ENCODE measurements at places on chromosomes 3 and 15.

DNA sequence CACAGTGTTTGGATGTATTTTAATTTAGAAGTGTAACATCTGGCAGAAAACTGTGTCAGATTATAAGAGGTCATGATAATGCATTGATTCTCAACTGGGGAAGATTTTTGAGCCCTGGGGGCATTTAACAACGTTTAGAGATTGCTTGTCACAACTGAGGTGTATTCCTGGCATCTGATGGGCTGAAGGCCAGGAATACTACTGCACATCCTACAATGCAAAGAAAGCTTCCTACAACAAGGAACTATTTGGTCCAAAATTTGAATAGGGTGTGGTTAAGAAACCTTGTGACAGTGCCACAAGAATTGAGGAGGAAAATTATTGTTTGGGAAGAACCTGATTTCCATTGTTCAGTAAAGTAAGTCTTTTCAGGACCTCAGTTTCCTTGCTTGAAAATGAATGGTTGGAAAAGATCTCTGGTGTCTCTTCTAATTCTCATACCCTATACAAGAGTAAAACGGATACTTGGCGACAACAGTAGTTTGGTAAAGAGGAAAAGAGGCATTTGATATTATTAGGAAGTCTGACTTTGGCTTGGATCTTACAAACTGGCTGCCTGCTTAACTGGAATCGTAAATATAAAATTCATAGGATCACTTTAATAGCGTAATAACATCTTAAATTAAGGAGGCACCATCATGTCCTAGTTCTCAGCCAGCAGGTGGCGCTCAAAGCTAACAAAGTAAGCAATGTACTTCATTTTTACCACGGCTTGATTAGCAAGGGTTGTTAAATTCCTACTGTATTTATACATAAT is 4.3 kb downstream of the DAZL start:
- DNase-seq: peak; percentile 72

- DNase-seq: peak; percentile 89
These were observed 60.7 kb upstream of the HEG1 start for GRCh38 chr3:125116311-125117080.

- DNase-seq: no peak
These were observed 5.1 kb downstream of the NLGN1 start for GRCh38 chr3:173402656-173403055.

- DNase-seq: no peak
These were observed 276.4 kb downstream of the TBC1D5 start for GRCh38 chr3:17466028-17466427.

- DNase-seq: peak; percentile 84
These were observed 713.3 kb upstream of the GBE1 start for GRCh38 chr3:82474711-82475110.

DNA sequence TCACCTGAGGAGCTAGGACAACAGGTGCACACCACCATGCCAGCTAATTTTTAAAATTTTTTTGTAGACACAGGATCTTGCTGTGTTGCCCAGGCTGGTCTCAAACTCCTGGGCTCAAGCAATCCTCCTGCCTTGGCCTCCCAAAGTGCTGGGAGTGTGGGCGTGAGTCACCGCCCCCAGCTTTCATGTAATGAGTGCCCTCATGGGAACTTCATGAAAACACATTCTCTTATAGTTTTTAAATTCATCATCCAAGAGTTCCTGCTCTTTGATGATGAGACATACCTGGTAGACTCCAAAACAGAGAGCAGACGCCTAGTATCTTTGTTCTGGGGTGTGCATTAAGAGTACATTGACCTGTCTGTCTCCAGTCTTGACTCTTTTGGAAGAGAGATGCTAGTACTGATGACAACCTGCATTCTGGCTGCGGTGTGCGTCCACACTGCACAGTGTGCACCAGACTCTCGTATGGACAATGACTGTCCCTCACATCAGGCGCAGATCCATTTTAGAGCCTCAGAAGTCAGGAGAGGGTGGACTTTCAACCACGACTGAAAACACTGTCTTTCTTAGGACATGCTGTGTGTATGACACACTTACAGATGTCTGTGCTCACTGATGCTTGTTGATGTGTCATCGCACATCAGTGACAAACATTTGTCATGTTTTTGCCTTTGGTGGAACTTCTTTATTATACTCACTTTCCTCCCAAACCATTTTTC is 2.0 kb downstream of the NRROS start:
- DNase-seq: no peak

DNA sequence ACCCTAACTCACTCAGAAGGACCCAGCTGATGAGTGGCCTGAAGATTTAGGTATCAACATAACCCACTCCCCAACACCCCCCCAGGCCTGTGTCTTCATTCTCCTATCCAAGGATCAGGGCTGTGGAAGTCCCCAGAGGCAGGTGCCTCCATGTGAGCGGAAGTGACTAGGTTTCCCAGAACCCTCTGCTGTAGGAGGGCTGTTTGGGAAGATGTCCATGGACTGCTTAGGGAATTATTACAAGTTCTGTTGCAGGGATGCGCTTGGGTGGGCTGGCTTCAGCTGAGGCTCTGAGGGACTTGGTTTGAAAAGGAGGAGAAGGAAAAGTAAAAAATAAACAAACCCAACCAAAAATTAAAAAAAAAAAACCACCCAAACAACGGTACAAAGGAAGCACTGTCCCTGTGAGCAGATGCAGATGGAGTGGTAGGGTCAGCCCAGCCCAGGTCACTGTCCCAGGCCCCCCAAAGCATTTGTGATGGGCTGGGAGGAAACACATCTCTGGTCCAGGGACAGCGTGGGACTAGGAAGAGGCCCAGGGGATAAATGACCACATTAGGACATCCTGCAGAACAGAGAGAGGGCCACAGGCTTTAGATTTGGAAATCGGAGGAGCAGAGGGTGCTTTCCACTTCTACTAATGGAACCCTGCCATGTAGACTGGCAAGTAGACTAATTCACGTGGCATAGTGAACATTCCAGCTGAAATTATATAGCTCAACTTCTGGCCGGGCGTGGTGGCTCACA is 12.2 kb upstream of the APOD start:
- no peak for DNase-seq

- no peak for DNase-seq
These were observed 60.4 kb upstream of the SLC2A2 start for GRCh38 chr3:171086914-171087313.

- DNase-seq: no peak
These were observed 699 bp downstream of the MEGF11 start for GRCh38 chr15:66252685-66253417.

DNA sequence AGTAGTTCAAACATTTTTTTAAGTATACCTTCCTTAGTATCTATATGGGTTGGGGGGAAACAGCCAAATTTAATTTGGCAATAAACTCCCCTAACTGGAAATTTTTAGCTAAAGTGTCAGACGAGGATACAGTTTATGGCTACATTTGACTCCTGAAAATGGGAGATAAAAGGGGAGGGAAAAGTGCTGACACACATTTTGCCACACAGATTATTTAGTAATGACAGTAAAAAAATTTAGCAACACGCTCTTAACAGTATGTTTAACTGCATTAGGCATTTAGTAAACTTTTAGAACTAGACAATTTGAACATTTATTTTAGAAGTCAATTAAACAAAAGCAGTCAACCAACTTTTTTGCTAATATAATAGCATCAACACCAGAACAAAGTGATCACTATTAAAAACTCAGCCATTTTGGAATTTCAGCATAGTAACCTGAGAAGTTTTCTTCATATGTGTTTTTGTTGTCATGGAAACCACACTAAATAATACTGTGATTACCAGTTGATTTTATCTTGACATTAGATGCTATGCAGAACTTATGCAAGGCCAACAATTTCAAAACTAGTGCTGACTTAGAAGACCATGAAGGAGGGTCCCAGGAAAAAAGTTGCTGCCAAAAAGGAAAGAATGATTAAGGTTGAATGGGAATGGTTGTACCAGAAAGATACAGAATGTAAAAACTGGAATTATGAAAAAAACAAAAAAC is 47.0 kb upstream of the TFG start:
- DNase-seq: peak; percentile 33

DNA sequence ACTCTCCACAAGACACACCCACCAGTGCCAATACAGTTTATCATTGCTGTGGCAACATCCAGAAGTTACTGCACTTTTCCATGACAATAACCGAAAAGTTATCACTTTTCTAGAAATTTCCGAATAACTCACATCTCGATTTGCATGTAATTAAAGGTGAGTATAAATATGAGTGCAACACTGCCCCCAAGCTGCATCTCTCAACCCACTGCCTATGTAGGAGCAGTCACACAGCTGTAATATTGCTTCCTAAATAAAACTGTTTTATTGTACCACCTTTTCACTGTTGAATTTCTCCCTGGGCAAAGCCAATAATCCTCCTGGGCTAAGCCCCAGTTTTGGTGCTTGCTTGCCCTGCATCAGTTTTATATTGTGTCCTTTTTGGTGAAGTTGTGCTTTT is 601.0 kb upstream of the EPHA6 start:
- no peak for DNase-seq

GRCh38 chr3:161409069-161409468 is 37.8 kb upstream of the SPTSSB start:
- DNase-seq: peak; percentile 44

Measured in fibroblast of gingiva (primary cell).